ENCODE measurements at places on chromosomes 16 and 17.

GRCh38 chr16:81581107-81581506 is 136.5 kb downstream of the CMIP start:
- DNase-seq: no peak

- DNase-seq: no peak
Measured at GRCh38 chr16:58121132-58121531, 8.0 kb downstream of the CFAP20 start.

- no peak for DNase-seq
Measured at GRCh38 chr16:51637770-51638094, 486.7 kb upstream of the SALL1 start.

DNA sequence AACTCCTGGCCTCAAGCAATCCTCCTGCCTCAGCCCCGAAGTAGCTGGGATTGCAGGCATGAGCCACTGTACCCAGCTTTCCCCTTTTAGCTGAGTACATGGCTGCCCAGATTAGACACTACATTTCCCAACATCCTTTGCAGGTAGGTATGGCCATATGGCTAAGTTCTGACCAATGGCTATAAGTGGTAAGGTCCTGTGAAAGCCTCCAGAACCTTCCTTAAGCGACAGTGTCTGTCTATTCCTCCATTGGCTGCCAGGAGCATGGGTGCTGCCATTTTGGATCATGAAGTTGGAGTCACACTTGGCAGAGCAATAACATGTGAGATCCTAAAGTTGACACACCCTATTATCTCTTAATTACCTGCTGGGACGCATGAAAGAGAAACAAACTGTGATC is 24.4 kb upstream of the CRHR1 start:
- no peak for DNase-seq

- no peak for DNase-seq
Measured at GRCh38 chr17:78548725-78549124, 28.5 kb downstream of the DNAH17 start.

DNA sequence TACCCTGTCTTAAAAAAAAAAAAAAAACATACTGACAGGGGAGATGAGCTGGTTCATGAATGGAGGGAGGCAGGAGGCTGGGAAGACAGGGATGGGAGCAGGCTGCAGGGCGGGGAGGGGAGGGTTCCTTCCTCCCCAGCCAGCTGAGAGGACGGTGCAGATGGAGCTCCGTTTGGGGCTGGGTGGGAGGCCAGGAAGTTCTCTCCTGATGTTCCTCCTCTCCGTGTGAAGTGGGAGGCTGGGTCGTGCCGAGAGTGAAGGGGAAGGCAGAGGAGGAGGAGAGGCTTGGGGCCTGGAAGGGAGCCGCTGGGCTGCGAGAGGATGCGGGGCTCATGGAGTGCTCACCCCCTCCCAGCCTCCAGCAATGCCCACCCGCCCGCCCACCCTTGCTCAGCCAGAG is 21.3 kb downstream of the SBK1 start:
- no peak for DNase-seq

GRCh38 chr17:42845556-42845917 is 1.2 kb downstream of the AOC2 start:
- DNase-seq: no peak

- no peak for DNase-seq
Measured at GRCh38 chr17:68801335-68802247, 153.6 kb downstream of the ABCA8 start.

GRCh38 chr16:57257455-57258070 is 12.5 kb downstream of the ARL2BP start:
- DNase-seq: no peak

DNA sequence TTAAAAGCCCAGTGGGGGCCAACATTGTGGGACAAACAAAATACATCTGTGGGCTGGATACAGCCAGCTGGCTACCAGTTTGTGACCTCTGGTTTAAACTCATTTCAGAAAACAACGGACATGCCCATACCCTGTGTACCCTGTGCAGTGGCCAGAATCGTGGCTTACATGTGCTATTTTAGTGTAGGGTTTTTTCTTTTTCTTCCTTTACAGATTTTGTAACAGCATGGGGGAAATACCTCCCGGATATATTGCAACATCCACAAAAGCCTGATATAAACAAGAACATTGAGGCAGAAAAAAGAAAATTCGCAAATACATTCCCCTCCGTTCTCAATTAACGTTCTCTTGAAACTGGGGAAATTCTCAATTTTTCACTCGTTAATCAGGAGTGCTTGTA is 7.3 kb downstream of the HS3ST4 start:
- no peak for DNase-seq

DNA sequence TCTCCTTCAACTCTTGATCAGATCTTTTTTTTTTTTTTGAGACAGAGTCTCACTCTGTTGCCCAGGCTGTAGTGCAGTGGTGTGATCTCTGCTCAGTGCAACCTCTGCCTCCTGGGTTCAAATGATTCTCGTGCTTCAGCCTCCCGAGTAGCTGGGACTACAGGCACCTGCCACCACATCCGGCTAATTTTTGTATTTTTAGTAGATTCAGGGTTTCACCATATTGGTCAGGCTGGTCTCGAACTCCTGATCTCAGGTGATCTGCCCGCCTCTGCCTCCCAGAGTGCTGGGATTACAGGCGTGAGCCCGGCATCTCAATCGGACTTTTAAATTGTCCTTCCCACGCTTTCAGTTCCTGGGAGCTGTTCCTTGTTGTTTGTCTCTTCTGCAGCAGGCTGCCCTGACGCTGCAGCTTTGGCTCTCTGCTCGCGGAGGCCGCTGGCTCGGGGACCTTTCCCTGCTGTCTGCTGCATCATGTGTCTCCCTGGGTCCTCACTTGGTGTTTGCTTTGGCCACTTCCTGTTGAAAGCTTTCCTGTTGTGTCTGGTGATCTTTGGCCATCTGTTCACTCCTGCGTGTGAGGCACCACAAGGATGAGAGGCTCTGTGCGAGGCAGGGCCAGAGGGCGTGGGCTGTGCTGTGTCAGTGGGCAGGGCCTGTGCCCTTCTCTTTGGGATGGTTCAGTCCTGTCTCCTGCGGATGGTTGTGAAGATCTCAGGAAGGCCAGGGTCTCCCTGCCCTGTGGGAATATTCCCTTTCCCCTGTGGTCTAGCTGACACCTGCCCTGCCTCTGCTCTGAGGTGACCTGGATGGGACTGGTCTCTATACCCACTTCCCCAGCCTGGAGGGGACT is 18.4 kb upstream of the CAPN15 start:
- no peak for DNase-seq

GRCh38 chr17:47999582-47999981 is 28.7 kb downstream of the CDK5RAP3 start:
- peak; percentile 20 for DNase-seq

GRCh38 chr16:46896314-46896968 is 12.3 kb downstream of the GPT2 start:
- DNase-seq: no peak

- no peak for DNase-seq
Measured at GRCh38 chr17:80586846-80587228, 42.2 kb downstream of the RPTOR start.

DNA sequence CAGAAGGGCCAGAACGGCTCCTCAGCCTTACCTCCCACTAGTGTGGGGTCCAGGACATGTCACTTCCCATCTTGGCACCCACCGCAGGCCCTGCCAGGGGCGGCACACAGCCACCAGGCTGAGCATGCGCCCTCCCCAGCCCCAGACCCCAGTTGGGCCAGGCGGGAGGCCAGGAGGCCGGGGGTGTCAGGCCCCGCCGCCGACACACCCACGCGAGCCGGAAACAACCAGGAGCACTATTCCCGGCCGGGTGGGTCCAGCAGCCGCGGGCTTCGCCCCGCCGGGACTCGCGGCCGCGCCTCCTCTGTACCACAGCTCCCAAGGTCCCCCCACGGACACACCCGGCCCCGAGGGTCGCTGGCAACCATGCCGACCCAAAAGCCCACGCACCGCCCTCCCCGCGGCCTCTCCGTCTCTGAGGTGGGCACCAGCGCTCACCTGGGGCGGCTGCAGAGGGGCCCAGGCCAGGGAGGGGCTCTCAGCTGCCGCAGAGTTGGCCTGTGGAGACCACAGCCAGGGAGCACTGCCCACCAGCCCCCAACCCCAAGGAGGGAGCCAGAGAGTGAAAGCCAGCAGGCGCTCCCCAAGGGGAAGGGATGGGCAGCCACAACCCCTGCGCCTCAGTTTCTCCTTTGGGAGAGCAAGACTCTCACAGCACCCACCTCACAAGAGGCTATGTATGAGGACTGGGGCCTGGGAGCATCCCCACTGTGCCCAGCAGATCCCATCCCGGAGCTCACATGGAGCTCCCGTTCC is 18.0 kb downstream of the B9D1 start:
- DNase-seq: no peak

DNA sequence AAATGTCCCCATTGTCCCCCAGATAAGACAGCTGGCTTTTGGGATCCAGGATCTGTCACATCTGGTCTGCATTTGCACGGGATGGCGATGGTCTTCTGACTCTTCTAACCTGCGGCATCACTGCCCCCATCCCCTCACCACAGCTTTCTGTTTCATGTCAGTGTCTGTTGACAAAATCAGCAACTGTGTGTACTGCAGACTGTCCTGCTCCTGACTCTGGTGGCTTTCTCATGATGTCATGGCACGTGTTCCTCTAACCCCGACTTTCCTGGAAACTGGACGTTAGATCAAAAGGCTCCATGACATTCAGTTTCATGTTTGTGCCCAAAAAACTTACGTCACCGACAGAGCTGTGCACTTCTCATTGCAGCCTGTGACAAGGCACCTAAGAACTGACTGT is 30.1 kb upstream of the CPNE2 start:
- DNase-seq: no peak

DNA sequence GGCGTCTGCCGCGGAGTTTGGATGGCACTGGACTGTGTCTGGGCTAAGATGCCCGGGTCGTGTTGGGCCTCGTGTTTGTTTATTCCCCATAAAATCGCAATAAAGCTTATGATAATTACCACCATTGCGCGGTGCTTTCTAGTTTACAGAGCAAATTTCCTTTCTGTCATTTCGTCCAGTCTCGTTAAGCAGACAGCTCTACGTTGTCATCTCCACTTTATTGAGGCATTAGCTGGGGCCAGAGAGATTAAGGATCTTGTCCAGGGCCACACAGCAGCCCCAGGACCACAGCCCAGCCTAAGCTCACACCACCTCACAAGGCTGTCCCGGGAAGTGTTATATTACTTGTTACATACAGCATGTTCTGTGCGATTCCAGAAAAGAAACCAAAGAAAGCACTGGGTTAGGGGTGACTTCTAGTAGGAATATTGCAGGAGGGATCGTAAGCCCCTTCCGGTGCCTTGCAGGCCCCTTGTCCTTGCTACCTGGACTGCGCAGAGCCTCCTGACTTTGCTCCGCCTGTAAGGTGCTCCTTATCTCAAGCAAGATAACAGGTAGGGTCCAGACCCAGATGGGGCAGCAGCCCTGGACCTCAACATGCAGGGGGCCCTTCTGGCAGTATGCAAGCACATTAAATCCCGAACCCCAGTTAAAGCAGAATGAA is 6.3 kb downstream of the NOS2 start:
- no peak for DNase-seq

DNA sequence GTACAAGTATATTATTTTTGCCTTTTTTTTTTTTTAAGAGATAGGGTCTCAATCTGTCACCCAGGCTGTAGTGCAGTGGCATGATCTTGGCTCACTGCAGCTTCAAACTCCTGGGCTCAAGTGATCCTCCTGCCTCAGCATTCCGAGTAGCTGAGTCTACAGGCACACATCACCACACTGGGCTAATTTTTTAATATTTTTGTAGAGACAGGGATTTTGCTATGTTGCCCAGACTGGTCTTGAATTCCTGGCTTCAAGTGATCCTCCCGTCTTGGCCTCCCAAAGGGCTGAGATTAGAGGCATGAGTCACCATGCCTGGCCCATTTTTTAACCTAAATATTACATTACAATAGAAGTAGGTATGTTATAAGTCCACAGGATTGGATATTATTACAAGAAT is 3.2 kb downstream of the TERB1 start:
- peak; percentile 1 for DNase-seq

DNA sequence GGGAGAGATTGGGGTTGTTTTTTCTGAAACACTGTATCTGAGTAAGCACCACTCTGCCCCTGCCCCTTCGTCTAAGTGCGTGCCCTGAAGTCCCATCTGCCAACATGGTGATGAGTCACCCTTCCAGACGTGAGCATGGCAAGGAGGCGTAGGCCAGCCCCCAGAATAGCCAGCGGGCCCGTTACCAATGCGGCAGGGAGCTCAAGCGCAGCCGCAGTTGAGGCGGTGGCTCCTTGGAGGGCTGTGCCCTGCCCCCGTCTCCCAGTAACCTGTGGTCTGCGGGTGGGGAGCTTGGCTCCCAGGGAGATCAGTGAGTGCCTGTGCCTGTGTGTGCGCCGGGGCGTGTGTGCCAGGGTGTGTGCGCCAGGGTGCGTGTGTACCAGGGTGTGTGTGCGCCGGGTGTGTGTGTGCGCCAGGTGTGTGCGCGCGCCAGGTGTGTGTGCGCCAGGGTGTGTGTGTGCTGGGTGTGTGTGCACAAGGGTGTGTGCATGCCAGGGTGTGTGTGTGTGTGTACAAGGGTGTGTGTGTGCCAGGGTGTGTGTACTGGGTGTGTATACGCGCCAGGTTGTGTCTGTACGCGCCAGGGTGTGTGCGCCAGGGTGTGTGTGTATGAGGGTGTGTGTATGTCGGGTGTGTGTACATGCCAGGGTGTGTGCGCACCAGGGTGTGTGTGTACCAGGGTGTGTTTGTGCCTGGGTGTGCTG is 98.6 kb upstream of the CHMP6 start:
- DNase-seq: peak; percentile 7

- no peak for DNase-seq
Measured at GRCh38 chr17:6304894-6305612, 129.9 kb downstream of the AIPL1 start.

GRCh38 chr16:28254158-28254557 is 38.2 kb upstream of the SBK1 start:
- no peak for DNase-seq

DNA sequence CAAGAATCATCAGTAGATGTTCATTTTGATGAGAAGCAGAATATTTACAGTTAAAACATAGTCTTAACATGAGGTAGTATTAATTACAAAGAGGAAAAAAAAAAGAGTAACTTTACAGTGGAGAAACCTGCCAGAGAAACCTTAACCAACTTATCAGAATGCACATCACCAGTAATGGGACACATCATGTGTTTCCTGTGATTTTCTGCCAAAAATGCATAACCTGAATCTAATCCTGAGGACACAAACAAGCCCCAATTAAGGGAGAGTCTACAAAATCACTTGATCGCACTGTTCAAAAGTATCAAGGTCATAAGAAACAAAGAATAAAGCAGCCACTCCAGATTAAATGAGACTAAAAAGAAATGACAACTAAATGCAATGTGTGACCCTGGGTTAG is 18.2 kb upstream of the QRICH2 start:
- DNase-seq: no peak

GRCh38 chr16:88561485-88562359 is 8.5 kb upstream of the ZC3H18 start:
- DNase-seq: peak; percentile 48

DNA sequence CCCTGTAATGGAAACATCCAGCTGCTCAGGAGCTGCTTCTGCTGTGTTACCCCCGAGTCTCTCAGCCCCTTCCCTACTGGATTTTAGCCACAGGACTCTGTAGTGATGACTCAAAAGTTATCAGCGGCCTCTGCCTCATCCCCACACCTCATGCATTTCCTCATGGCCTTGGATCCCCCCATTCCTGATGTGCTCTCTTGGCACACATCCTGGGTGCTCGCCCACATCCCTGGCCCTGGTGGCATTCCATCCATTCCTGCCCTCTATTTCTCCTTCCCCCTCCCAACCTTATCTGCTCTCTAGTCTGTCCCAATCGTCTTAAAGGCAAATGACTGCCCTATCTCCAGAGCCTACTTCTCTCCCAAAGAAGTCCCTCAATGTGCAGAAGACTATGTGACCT is 24.6 kb downstream of the MARF1 start:
- DNase-seq: peak; percentile 29

Data from HCEC 1CT (cell line).